ENCODE measurements at places on chromosomes 5 and 9. TPM values are rescaled to one million over a fixed set of nuclear protein-coding genes. Genes with fewer than 3 reads are reported as not detected.
A peak's percentile ranks its signal among the peaks of the same experiment; 100 is the strongest.

Gene CCDC152
- total RNA-seq, result 1.1 TPM

- no peaks in the 10 kb centered on the region for H3K4me1 ChIP-seq
- no peak overlapping the region for H3K27ac ChIP-seq
- H3K36me3 ChIP-seq, result no peaks in the 10 kb centered on the region
- no peak for DNase-seq
- H3K4me3 ChIP-seq, result no peak overlapping the region
- H3K27me3 ChIP-seq, result peaks cover 2% of the 10 kb centered on the region
Measured at GRCh38 chr9:126692759-126693427, 79.2 kb downstream of the LMX1B start.

Gene WWC1
- 25.1 TPM for total RNA-seq

DNA sequence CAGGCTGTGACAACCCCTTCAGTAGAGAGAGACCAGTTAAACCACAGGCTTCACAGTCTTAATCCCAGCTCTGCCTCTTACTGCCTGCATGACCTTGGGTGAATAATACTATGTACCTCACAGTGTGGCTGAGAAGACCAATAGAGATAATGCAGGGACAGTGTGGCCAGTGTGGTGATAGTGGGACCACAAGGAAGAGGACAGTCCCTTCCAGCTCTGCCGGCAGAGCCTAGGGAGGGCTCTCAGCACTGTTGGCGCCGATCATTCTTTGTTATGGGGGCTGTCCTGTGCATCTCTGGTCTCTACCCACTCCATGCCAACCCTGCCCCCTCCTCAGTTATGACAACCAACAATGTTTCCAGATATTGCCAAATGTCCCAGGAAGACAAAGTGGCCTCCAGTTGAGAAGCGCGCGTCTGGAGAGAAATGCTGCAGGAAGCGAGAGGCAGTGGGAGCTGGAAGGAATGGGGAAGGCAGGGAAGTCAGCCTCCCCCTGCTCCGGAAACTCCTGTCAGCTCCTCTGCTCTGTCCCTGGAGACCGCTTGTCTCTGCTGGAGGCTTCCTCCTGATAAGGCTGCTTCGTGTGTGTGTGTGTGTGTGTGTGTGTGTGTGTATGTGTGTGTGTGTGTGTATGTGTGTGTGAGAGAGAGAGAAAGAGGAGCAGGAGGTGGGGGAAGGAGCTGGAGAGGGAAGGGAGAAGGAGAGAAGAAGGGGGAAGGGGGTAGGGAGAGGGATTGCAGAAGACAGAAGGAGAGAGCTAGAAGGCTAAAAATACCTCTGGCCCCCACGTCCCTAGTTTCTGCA, 31.8 kb upstream of the FABP6 start:
- peak overlapping the region; percentile 41 for H3K27ac ChIP-seq
- H3K4me3 ChIP-seq, result no peak overlapping the region

DNA sequence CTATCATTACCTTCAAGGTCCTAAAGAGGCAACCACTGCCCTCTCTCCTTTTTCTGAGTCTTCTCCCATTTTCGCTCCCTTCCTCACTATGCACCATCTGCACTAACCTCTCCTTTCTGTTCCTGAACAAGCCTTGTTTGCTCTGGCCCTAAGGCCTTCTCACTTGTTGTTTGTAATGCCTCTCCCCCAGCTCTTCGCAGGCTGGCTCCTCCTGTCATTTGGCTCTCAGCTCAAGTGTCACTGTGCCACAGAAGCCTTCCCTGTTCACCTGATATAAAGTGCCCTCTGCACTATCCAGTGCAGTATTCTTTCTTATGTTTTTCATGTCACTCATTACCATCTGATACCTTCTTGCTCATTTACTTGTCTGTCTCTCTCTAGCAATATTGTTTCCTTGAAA, 303.7 kb downstream of the KCNN2 start:
- H3K27me3 ChIP-seq, result no peaks in the 10 kb centered on the region
- no peak overlapping the region for H3K4me3 ChIP-seq

GRCh38 chr9:28692012-28692411, 1118.7 kb upstream of the C9orf72 start:
- H3K27me3 ChIP-seq, result no peaks in the 10 kb centered on the region
- no peak overlapping the region for H3K4me3 ChIP-seq
- no peaks in the 10 kb centered on the region for H3K36me3 ChIP-seq
- no peak for DNase-seq

Gene ZNF79
- total RNA-seq, result 6.2 TPM

GRCh38 chr9:135567311-135567710, 5.8 kb downstream of the PAEP start:
- H3K4me1 ChIP-seq, result no peaks in the 10 kb centered on the region
- no peak for DNase-seq
- H3K27ac ChIP-seq, result no peak overlapping the region
- no peaks in the 10 kb centered on the region for H3K36me3 ChIP-seq

DNA sequence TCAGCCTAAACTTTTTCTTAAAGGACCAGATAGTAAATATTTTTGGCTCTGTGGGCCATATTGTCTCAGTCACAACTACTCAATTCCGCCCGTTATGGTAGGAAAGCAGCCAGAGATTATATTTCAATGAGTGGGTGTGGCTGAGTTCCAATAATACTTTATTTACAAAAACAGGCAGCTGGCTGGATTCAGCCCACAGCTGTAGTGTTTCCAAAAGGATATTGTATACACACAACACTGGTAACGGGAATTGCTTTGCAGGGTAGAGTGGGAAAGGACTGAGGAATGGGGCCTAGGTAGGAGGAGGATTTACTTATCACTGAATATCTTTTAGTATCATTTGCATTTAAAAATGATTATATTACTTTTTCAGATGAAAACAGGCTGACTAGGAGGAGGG, 21.0 kb downstream of the GCNT4 start:
- H3K4me3 ChIP-seq, result no peak overlapping the region
- no peaks in the 10 kb centered on the region for H3K4me1 ChIP-seq
- H3K27me3 ChIP-seq, result no peaks in the 10 kb centered on the region
- DNase-seq, result no peak
- no peaks in the 10 kb centered on the region for H3K36me3 ChIP-seq

Gene NXNL2
- total RNA-seq, result 0.09 TPM

Gene ESM1
- total RNA-seq, result not detected

Gene SPINK13
- total RNA-seq, result not detected

GRCh38 chr5:109354761-109355160, 55.0 kb downstream of the PJA2 start:
- no peak overlapping the region for H3K27ac ChIP-seq
- H3K27me3 ChIP-seq, result no peaks in the 10 kb centered on the region
- H3K36me3 ChIP-seq, result peaks cover 1% of the 10 kb centered on the region
- H3K4me3 ChIP-seq, result no peak overlapping the region
- DNase-seq, result no peak
- H3K4me1 ChIP-seq, result peaks cover 1% of the 10 kb centered on the region

Gene C9orf85
- 3.9 TPM for total RNA-seq

Gene CEL
- 0.25 TPM for total RNA-seq

DNA sequence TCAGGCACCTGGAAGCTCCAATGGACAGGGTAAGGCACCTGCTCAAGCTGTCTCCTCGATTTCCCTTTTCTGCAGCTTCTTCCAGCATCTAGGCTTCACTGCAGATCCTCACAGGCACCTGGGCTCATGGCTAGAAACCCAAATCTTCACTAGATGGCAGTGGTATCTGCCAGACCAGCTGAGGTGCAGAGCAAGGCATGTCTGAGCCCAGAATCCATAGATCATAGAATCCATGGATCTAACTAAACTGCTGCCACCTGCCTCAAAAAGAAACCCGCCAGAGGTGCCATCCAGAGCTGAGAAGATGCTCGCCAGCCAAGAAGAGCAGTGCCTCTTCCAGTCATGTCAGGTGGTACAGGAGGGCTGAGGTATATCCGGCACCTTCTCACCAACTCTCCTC, 6.9 kb downstream of the SHC3 start:
- no peaks in the 10 kb centered on the region for H3K4me1 ChIP-seq
- H3K36me3 ChIP-seq, result no peaks in the 10 kb centered on the region
- no peak overlapping the region for H3K27ac ChIP-seq
- H3K4me3 ChIP-seq, result no peak overlapping the region
- H3K27me3 ChIP-seq, result peaks cover 4% of the 10 kb centered on the region

DNA sequence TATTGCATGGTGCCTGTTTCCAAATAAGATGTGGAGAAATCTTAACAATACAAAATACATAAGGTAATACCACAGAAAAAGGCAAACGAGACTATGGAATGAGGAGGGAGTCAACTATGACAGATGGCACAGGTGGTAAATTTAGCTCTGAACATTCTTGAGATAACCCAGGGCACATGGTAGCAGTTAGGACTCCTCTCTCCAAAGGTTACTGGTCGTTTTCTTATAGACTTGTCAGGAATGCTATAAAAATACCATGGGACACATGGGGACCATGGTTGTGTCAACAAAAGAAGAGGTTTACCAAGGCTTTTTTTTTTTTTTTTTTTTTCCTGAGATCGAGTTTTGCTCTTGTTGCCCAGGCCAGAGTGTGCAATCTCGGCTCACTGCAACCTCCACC, 209.4 kb upstream of the RFX3 start:
- H3K27me3 ChIP-seq, result no peaks in the 10 kb centered on the region
- H3K4me3 ChIP-seq, result no peak overlapping the region
- no peak overlapping the region for H3K27ac ChIP-seq
- peaks cover 6% of the 10 kb centered on the region for H3K4me1 ChIP-seq

GRCh38 chr5:147860641-147861025, 17.9 kb upstream of the SCGB3A2 start:
- no peak overlapping the region for H3K4me3 ChIP-seq
- H3K4me1 ChIP-seq, result peaks cover 5% of the 10 kb centered on the region
- no peak overlapping the region for H3K27ac ChIP-seq
- no peak for DNase-seq
- no peaks in the 10 kb centered on the region for H3K27me3 ChIP-seq

DNA sequence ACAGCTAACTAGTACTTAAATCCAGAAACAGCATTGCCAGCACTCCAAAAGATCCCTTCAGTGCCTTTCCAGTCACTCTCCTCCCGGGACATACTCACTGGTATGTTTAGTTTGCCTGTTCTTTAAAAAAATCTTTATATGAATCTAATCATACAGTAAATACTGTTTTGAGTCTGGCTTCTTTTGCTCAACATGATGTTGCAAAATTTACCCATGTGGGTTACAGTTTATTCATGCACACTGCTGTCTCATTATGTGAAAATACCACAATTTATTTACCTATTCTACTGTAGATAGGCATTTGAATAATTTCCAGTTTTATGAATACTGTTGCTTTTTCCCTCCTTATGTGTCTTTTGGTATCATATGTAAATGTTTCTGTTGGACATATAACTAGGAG, 13.5 kb downstream of the NDFIP1 start:
- no peak overlapping the region for H3K4me3 ChIP-seq
- H3K36me3 ChIP-seq, result no peaks in the 10 kb centered on the region
- no peak for DNase-seq
- no peak overlapping the region for H3K27ac ChIP-seq

DNA sequence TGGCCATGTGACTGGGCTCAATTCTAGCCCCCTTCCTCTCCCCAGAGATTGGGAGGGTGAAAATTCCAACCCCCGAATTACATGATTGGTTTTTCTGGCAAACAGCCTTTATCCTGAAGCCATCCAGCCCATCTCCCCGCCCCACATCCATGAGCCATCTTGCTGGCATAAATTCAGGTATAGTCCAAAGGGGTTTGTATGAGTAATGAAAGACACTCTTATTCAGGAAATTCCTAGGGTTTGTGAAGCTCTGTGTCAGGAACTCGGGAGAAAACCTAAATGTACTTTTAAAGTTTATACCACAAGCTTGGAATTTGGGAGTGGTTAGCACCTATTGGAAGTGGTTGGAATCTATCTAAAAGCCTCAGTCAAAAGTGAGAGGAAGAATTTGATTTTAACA, 80.6 kb upstream of the SIMC1 start:
- H3K27ac ChIP-seq, result no peak overlapping the region
- H3K4me3 ChIP-seq, result no peak overlapping the region
- H3K4me1 ChIP-seq, result no peaks in the 10 kb centered on the region
- DNase-seq, result no peak
- no peaks in the 10 kb centered on the region for H3K36me3 ChIP-seq

DNA sequence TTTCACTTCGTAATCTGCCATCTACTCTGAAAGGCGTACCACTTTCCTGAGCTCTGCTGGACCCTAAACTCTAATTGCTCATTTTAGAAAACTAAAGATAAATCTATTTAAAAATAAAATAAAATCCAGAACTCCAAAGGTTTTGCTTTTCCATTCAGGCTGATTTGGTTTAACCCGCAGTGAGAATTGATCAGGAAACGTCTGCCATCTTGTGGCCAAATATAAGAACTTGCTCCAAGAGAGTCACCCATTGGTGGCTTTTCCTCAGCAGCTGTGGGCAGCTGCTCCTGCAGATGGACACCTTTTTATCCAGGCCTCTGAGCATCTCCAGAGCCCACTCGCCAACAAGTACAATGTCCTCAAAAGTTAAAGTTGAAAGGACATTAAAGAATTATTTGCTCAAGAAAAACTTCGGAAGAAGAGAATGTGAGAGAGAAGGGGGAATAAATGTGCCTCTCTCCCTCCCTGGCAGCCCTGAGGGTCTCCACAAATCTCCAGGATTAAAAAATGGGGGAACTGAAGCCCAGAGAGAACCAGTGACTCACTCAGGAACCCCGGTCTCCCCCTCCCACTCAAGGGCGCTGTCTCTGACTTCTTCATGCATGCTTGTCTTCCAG, 4.1 kb downstream of the SAXO1 start:
- no peak overlapping the region for H3K27ac ChIP-seq
- H3K27me3 ChIP-seq, result no peaks in the 10 kb centered on the region

Gene FRRS1L
- total RNA-seq, result 0.51 TPM

DNA sequence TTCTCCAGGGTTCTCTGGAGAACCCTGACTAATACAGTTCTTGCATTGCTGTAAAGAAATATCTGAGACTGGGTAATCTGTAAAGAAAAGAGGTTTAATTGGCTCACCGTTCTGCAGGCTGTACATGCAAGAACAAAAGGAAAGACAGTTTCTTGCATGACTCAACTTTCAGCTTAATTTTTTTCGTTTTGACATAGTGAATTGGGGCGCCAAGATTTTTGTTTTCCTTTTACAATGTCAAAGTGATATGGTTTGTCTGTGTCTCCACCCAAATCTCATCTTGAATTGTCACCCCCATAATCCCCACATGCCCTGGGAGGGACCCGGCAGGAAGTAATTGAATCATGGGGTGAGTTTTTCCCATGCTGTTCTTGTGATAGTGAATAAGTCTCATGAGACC, 11.8 kb upstream of the CRHBP start:
- H3K27me3 ChIP-seq, result no peaks in the 10 kb centered on the region
- H3K36me3 ChIP-seq, result no peaks in the 10 kb centered on the region
- no peak for DNase-seq
- H3K4me1 ChIP-seq, result no peaks in the 10 kb centered on the region
- H3K27ac ChIP-seq, result no peak overlapping the region

Gene PCA3
- 0.92 TPM for total RNA-seq

- H3K27me3 ChIP-seq, result no peaks in the 10 kb centered on the region
- H3K4me1 ChIP-seq, result peaks cover 16% of the 10 kb centered on the region
- no peak overlapping the region for H3K4me3 ChIP-seq
- H3K36me3 ChIP-seq, result peaks cover 26% of the 10 kb centered on the region
Measured at GRCh38 chr9:81673310-81673709, 16.0 kb downstream of the TLE1 start.

Data from liver (tissue), 10 donors.